ENCODE measurements at places on chromosomes 3 and 15.
A peak's percentile ranks its signal among the peaks of the same experiment; 100 is the strongest.

GRCh38 chr3:66480666-66481065 lies 20.2 kb downstream of the LRIG1 start:
- DNase-seq: peak; percentile 25

GRCh38 chr3:47376393-47376792 lies 4.4 kb upstream of the PTPN23 start:
- no peak for DNase-seq

DNA sequence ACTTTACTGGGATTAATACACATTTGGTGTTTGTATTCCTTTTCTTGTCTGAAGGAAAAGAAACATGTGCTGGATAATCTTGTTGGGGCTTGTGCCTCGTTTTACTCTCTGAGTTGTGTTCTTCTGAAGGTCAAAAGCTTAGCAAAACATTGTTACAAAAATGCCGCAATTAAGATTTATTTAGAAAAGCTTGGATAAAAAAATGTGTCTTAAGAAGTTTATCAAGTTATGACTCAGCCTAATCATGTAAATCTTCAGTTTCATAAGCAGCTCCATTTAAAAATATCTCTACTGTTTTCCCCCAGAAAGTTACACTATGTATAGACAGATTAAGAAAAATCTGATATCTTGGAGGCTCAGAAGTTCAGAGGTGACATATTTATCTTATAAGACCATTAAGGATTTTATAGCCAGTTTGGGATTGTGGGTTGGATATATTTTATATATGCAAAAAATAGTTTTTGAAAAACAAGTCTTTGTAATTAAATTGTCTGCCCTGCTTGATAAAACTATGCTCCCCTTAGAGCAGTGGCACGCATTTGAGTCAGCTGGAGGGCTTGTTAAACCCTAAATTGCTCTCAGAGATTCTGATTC lies 56.5 kb downstream of the CLDN11 start:
- no peak for DNase-seq

- DNase-seq: no peak
Measured at GRCh38 chr15:49458145-49458544, 35.1 kb downstream of the FGF7 start.

DNA sequence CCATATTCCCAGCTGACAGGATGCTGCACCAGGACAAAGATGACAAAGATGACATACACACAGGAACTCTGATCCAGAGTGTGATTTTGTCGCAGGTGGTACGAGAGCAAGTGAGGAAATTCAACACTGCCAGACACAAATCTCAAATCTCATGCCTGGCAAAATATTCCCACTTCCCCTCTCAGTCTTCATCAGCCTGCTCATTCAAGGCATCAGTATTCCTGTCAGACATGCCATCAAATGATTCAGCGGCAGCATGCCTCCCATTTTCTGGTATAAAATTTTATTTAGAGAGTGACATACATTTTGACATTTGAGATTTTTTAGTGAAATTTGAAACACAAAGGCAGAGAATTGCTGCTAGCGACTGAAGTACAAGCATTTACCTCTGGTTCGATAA lies 228.1 kb upstream of the LMCD1 start:
- no peak for DNase-seq

- no peak for DNase-seq
Measured at GRCh38 chr15:72176159-72176558, 21.4 kb downstream of the GRAMD2A start.

DNA sequence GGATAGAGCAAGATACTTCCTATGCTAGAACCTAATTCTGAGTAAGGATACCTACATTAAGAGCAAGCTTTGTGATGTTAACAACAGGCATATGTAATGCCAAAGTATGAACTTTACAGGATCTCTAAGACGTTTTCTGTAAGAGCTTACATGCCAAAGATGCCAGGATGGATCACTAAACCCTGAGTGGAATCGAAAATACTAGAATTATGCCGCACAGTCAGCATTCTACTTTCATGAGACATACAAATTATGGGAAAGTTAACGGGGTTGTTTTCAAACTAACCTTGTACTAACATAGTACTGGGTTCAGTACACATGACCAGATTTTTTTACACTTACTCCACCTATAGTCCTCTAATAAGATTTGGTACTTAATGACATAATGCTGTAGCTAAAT lies 55.1 kb downstream of the AAGAB start:
- no peak for DNase-seq

DNA sequence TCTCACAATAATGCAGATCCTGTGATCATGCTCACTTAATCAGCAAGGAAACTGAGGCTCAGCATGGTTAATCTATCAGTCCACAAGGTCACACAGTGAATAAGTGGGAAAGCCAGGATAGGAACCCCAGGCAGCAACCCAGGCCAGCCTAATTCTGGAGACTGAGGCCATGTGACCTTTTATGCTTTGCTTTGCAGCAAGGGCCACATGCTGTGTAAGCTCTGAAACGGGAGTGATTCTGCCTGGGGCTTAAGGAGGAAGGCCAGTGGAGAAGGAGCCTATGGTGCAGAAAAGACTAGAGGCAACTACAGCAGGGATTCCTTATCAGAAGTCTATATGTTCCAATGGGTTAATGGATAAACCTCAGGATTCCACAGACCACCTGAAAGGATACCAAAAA lies 157.6 kb upstream of the PPP2R3A start:
- no peak for DNase-seq

GRCh38 chr3:197376735-197377555 lies 78.5 kb upstream of the DLG1 start:
- peak; percentile 75 for DNase-seq

GRCh38 chr3:64278625-64279024 lies 53.4 kb upstream of the PRICKLE2 start:
- no peak for DNase-seq

DNA sequence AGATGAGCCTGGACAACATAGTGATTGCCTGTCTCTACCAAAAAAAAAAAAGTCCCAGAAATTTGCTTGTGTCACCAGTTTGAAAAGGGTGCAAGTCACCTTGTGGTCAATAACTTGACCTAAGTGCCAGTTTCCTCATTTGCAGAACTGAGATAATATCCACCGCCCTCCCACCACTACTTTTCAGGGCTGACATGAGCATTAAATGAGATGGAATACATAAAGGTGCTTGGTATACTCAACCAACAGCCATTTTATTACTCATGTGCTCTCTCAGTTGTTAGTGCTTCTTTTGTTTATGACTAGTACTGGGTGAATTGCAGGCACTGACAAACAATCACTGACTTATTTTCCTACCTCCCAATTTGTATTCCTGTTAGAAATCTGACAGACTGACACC lies 340.5 kb upstream of the SATB1 start:
- DNase-seq: no peak

DNA sequence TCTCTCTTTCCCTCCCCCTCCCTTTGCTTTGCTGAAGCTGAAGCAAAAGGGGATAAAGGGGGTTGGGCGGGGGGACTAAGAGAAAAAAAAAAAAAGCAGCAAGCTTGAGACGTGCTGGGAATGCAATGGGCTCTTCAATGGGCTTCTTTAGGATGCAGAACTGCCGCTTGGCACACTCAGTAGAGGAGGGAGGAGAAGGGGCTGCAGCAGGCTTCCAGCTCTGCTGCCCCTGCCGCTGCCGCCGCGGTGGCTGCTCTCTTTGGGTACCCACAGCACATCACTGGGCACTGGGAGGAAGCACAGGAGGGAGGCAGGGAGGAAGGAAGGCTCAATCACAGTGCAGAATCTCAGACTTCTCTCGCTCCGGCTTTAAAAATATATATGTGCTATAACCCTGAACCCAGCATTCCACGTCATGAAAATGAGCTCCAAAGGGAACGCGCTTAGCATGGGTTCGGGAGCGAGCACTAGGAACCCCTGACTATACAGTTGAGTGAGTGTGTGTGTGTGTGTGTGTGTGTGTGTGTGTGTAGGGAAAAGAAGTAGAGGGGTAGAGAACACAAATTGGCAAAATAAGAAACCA lies 3.5 kb downstream of the SLITRK3 start:
- peak; percentile 79 for DNase-seq

DNA sequence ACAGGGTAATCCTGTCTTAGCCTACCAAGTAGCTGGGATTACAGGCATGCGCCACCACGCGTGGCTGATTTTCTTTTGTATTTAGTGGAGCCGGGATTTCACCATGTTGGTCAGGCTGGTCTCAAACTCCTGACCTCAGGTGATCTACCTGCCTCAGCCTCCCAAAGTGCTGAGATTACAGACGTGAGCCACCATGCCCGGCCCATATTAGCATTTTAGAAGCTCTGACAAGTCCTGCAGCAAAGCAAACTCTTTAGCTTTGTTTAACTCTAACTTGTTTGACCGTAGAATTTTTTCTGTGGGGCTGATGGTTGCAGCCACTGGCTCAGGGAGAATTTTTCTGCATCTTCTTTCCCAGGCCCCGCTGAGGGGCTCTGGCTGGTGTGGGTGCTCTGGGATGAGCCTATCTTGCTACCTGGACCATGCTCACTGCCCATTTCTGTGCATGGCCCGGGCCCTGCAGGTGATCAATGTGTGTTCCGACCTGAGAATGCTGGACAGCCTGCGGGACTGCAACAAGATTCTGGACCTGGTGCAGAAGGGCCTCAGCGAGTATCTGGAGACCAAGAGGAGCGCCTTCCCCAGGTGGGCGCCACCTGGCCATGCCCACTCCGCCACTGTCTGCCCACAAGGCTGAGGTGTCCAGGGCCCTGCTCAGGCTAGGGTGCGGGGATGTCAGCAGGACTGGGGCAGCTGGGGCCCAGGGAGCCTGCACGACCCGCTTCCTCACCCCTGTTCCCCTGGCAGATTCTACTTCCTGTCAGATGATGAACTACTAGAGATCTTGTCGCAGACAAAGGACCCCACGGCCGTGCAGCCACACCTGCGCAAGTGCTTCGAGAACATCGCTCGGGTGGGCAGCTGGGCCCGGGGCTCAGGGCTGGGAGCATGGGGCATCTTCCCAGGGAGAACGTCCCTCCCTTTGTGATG lies 41.3 kb downstream of the DNAH1 start:
- no peak for DNase-seq

DNA sequence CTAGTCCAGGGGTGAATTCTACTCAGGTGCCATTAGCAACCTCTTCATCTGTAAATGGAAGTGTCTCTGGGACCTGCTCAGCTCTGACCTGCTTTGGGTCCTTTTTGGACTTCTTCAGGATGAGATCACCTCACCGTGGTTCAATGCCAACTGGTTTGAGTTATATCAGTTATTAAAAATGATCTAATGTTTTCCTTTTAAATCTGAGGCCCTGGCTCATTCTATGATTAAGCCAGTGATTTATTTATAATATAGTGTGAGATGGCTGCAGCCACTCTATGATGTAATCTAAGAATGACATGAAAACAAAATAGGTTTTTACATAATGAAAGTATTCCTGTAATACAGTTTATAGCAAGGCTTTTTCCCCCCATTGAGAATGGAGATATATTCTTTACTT lies 79.4 kb downstream of the LPP start:
- DNase-seq: no peak

- no peak for DNase-seq
Measured at GRCh38 chr3:62184559-62184958, 188.8 kb downstream of the FEZF2 start.

- DNase-seq: no peak
Measured at GRCh38 chr3:61943975-61944374, 382.6 kb downstream of the PTPRG start.

DNA sequence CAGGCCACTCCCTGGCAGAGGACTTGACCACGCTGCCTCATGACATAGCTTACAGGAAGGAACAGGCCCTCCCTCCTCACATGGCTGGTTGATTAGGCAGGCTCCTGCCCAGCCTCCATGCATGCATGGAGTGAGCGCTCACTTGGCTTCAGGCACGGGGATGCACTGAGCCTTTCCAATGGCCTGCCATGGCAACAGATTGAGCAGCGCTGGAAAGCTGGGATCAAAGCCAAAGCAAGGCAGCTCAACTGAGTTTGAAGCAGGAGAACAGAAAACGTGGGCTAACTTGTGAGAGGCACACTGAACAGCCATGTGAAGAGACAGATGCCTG lies 5.9 kb upstream of the GRAMD2A start:
- peak; percentile 84 for DNase-seq

Measured in spinal cord (tissue), 10 donors.